ENCODE measurements at places on chromosomes 6 and 20.

DNA sequence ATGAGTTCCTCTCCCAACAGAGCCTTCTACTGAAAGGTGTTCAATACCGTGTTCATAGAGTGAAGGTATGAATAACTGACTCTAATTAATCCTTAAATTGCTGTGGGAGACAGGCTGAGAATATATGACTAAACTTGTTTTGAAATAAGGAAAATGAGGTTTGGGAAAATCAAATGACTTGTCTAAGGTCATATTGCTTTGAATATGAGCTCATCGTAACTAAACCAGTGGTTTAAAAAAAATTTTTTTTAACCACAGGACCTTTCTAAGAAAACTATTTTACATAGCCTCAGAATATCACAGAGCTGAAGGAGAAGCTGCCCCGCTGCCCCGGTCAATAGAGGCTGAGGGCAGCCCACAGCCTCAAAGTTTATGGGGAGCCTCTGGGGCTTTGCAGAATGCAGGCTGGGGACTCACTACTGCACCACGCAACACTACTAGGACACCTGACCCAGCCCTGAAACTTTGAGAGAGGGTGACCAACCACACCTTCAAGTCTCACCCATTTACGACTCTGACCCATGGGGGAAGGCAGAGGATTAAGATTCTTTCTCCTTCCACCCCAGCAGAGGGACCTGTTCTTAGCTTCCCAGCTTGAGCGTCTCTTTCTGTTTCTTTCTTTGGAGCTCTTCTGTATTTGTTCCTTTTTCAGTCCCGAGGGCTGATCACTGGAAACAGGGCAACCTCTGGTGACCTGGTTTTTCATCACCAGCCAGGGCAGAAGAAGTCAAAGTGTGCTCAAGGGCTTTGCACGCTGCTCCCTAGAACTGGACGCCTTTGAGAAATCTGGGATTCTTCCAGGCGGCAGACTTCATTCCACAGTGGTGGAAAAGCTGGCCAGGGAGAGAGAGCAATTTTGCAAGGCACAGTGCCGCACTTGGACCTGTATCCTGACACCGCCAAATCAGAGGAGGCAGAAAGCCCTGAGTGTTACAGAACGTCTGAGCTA lies 220.2 kb downstream of the ATXN1 start:
- DNase-seq = no peak

- no peak for DNase-seq
Measured at GRCh38 chr6:158026054-158026900, 44.6 kb downstream of the SYNJ2 start.

- no peak for DNase-seq
Measured at GRCh38 chr6:128712898-128713297, 170.0 kb upstream of the LAMA2 start.

GRCh38 chr6:104462811-104463599 lies 396.7 kb downstream of the HACE1 start:
- DNase-seq = no peak

DNA sequence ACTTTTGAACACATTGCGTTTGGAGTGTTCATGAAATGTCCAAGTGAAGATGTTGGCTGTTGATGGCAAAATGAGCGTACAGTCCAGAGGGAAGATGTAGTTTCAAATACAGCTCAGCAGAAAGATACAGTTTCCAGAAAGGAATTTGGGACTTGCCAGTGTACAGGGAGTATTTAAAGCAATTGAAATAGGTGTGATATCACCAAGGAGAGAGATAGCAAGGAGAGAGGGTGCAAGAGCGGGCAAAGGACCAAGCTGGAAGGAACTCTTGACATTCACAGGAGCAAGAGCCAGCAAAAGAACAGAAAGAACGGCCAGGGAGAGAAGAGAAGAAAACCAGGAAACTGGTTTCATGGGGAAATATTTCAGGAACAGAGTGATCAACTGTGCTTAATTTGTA lies 47.8 kb downstream of the CARMIL1 start:
- DNase-seq = no peak

DNA sequence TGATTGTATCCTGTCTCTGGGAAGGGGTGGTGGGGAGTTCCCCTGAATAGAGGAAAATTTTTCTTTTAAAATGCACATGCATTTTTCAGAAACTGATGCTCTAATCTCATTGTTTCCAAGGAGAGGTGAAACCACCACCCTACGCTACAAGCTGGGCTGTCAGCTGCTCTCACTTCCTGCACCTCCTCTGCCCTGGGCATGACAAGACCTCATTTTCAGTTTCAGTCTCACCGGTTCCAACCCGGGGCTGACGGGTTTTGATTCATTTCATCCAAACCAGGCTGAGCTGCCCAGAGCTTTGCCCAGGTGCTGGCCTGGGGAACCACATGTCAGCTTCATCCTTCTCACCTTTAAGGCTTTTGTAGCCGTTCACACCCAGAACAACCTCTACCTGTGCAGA lies 99.7 kb downstream of the EYA2 start:
- DNase-seq = no peak

- no peak for DNase-seq
Measured at GRCh38 chr6:118467181-118467580, 80.9 kb upstream of the PLN start.

DNA sequence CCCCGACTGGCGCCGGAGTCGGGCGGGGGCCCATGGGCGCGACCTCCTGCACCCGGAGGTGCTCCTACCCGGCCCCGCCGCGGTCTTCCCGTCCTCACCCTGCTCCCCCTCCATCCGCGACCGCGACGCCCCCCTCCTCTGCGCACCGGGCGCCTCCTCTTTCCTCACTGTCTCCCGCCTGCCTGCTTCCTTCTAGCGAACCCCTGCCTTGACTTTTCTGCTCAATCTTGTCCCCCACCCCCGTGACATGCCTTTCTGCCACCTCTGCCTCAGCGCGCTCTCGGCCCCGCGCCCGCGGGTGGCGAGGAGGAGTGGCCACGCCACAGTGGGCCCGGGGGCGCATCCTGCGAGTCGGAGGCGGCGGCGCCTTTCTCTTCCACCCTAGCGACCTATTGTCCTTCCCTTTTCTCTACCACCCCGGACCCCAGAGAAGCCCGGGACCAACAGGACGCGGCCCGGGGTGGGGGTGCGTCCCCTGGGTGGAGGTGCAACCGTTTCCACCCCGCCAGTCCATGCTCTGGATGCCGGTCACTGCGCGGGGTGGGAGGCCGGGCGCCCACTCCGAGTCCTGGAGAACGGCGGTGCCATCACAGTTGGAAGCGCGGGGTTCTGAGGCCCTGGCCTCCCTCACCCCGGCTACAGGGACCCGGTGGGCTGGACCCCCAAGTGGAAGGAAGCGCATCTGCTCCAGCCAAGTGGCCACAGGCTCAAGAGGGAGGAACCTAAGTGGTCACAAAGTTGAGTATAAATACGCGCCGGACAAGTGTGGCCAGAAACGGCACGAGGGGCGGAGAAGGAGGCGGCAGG lies 2.0 kb downstream of the PDE10A start:
- peak; percentile 49 for DNase-seq

GRCh38 chr6:105364243-105364642 lies 38.6 kb downstream of the PREP start:
- no peak for DNase-seq

- no peak for DNase-seq
Measured at GRCh38 chr20:44648579-44648978, 2.9 kb downstream of the ADA start.

DNA sequence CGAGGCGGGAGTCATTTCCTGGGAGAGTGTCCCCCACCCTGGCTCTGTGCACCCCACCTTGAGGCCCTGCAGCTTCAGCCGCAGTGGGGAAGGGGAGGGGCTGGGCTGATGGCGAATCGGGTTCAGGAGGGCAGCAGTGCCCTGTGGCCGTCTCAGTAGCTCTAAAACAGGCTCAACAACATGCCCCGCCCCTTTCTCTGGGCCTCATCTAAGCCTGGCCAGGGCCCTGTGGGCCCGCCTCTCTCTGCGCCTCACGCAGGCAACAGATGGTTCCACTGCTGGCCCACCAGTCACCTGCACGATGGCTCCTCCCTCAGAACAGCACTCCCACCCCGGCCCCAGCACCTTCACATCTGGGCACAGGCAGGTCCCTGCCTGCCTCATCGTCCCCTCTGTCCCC lies 30.2 kb downstream of the CHRNA4 start:
- DNase-seq = no peak

GRCh38 chr20:3616250-3616649 lies 46.9 kb downstream of the GFRA4 start:
- DNase-seq = no peak

GRCh38 chr20:13749811-13750210 lies 34.9 kb downstream of the ESF1 start:
- DNase-seq = no peak

GRCh38 chr6:93293872-93294271 lies 125.5 kb downstream of the EPHA7 start:
- no peak for DNase-seq

GRCh38 chr6:45502456-45502855 lies 124.7 kb upstream of the SUPT3H start:
- no peak for DNase-seq

GRCh38 chr6:153816366-153816765 lies 222.7 kb upstream of the OPRM1 start:
- DNase-seq = no peak

GRCh38 chr6:128784266-128784665 lies 98.7 kb upstream of the LAMA2 start:
- DNase-seq = no peak

DNA sequence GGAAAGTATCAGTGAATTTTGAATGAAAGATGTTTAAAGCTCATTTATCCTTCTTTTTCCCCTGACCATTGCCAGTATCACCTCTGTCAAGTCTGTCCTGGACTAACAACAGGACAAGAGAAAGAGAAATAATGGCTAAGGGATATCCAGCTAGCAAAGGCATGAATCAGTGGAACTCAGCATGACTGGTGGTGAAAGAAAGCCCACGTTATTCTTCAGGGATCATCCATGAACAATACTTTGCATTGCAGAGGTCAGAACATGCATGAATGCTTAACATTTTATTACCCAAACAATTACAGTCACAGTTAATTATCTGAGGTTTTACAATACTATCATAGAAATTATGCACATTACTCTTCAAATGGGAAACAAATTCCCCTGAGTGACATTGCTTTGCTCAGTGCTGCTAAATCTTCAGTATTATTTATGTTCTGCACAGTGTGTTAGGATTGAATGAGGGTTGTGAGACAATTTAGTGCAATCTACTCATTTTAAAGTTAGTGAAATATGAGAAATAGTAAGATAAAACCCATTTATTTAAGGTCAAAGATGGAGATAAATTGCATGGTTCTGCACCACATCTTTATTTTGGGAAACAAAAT lies 350.7 kb downstream of the KHDRBS2 start:
- no peak for DNase-seq

DNA sequence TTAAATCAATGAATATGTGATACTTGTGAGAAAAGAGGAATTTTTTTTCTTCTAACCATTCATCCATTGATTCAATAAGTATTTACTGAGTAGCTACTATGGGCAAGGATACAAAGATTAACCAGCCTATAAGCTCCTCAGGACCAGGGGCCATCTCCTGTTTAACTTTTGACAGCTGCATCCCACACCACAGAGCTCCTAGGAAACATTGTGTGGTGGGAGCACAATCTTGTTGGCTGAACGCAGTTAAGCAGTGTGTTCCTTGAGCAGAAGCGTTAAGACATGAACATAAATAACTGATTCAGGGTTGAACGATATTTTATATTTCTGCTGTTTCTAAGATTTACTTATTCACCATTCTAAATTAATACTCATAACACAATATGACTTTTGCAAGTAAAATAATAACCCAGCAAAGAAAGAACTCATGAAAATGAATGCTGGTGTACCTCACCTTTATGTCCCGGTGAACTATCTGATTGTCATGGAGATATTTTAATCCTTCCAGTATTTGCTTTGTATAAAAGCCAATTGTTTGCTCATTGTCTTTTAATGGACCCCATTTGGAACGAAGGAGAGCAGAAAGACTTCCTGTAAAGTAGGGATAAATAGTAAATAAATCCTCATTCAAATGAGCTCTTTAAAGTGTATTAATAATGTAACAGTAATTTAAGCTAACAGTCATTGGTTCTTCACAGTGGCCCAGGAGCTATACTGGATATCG lies 62.6 kb upstream of the MAP7 start:
- no peak for DNase-seq

DNA sequence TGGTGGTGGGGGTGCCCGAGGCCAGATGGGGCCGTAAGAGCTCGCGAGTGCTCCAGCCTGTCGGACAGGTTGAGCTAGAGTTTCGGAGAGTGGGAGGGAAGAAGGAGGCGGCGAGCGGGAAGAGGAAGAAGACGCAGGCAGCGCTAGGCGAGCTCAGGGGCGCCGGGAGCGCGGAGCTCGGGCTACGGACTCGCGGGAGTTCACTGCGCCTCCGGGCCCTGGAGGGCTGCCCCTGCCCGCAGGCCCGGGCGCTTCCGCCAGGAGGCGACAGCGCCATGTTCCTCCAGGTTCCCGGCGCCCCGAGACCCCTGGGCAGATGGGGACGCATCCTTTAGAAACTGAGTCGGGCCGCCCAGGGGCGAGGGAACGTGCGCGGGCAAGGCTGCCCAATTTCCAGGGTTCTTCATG lies 984 bp downstream of the TFAP2C start:
- peak; percentile 80 for DNase-seq

DNA sequence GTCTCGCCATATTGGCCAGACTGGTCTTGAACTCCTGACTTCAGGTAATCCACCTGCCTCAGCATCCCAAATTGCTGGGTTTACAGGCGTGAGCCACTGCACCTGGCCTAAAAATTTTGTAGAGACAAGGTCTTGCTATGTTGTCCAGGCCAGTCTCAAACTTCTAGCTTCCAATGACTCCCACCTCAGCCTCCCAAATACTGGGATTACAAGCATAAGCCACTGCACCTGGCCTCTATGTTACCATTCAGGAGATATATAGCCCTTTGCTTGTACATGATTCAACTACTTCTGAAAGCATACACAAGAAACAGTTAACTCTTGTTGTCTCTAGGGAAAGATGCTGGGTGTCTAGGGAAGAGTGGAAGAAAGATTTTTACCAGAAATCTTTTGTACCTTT lies 19.0 kb upstream of the NCOA3 start:
- no peak for DNase-seq

DNA sequence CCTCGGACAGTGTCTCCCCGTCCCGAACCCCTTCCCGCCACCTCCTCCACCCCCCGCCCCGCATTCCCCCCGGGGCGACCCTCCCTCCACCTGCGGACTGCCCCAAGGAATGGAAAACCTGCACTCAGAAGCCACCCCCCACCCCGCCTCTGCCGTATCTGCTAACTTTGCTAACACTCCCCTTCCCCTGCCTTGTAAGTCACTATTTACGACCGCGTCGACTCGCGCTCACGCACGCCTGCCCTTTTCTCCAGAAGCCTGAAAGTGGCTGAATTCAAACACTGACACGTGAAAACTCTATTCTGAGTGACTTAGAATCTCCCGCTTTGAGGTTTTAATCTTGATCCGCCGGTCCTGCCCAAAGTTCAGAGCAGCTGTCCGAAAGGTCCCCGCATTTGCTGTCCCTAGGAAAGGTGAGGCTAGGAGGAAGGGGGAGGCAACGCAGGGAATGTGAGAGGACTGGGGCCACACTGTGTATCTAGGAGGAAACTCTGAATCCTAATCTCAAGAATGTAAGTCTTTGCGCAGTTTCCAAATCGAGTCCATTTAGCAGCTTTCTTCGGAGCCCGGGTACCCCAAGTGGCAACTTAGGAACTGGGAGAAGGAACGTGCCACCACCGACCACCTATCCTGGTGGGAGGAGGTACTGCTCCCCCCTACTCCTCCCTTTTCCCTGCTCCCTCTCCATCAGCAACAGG lies 9.3 kb upstream of the POU3F2 start:
- peak; percentile 57 for DNase-seq

All from nephron progenitor cell (in vitro differentiated cells).